ENCODE measurements at places on chromosomes 4 and X.

DNA sequence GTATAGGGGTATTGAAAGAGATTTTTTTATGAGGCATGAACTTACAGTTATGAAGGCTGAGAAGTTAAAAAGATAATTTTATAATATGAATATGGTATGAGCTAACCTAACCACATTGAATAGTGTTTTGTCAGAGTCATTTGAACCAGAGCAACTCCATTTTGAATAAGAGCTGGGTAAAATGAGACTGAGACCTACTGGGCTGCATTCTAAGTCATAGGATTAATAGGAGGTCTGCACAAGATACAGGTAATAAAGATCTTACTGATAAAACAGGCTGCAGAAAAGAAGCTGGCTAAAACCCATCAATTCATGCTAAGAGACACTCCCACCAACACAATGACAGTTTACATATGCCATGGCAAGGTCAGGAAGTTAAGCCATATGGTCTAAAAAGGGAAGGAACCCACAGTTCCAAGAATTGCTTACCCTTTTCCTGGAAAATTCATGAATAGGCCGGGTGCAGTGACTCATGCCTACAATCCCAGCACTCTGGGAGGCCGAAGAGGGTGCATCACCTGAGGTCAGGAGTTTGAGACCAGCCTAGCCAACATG is 209.2 kb downstream of the TECRL start:
- no peak for DNase-seq

DNA sequence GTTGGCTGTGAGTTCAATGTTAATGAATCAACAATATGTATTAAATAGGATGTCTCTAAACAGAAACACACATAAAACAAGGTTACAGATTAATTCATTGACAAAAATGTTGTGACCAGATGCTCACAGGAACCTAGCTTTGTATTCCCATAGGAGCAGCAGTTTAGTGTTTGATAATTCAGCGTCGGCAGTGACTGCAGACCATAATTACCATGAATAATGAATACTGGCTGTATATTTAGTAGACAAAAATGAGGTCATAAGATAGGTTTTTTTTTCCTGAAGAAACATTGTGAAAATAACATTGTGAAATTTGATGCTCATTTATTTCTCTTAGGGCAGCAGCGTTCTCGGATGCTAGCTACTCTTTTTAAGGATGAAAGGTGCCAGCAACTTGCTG is 27.8 kb downstream of the COPS4 start:
- no peak for DNase-seq

GRCh38 chr4:56123547-56123946 is 174.8 kb downstream of the CEP135 start:
- DNase-seq = no peak

- DNase-seq = no peak
Measured at GRCh38 chr4:12579172-12579571, 905.0 kb downstream of the RAB28 start.

DNA sequence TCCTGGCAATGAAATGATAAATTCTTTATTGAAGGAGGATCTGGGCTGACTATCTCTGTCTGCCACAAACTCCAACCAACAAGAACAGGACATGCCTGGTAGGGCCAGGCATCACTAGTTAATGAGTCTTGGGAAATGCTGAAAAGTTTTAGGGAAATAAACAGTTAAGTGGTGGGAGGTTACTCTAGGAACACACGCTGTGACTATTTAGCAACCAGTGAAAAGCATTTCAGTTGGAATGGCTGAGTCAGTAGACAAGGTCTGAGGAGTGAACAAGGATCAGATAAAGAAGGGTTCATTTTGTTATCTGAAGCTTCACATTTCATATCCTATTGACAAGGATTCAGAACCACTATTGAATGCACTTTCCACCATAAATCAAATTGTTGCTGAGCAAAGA is 394.9 kb upstream of the BOD1L1 start:
- DNase-seq = no peak

DNA sequence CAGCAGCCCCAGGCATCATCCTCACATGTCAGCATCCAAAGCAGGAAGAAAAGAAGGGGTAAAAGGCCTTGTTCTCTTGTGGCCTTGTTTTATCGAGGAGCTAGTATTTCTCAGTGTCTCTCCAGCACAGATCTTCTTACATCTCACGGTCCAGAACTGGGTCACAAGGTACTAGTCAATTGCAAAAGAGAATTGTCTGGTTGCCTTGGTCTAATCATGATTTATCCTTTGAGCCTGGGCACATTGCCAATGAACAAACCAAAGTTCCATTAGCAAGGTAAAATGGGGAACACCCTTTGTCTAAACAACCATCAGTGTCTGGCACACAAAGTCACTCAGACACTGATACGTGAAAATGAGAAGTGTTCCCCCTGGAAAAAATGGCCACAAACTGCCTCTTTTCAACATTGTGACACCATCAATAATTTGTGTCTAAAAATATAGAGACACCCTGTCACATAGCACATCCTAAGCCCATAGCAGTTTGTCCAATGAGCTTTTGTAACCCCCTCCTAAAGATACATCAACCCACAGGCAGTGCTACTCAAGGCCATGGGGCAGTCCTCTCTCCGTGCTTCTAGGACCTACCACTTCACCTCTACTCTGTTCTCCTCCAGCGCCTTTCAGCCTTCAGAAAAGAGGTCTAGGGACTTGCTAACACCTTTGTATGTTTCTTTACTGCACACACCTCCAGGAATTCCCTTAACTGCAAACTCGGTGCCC is 534.4 kb downstream of the MID1IP1 start:
- no peak for DNase-seq

DNA sequence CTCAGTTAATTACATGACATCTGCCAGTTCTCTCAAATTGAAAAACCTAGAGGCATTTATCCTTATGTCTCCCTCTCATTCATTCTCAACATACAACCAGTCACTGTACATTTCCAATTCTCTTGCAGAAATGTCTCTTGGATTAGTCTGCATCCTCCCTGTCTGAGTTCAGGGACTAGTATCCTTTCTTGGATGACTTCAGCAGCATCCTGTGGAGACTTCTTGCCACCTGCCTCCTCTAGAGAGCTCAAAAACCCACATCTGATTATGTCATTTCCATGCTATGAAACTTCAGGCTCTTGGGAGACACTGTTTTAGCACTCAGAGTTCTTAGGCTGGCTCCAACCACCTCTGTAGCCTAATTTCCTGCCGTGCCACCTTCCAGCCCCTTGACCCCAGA is 515.1 kb upstream of the DIPK2B start:
- DNase-seq = no peak

DNA sequence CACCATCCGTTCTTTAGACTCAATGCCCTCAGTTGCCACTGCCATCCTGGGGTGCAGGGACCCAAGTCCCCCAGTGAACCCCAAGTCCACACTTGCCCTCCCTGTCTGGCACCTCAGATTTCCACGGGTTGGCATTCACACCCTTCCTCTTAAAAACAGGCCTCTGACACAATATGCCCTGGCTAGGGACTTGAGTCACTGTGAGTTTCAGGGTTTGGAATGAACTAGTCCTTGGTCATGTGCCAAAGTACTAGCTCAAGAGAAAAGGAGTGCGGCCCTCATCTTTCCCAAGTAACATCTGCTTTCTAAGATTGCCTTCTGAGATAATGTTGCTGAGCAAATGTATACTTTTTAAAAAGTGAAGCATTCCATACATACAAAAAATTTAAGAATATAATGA is 134.0 kb downstream of the MID1 start:
- DNase-seq = no peak

Data from activated T-cell treated with anti-CD3 and anti-CD28 coated beads, Interleukin-2, amount 50 U/mL, for 1 hour (primary cell).